ENCODE measurements at places on chromosomes 7 and 10. TPM values are rescaled to one million over a fixed set of nuclear protein-coding genes. Genes with fewer than 3 reads are reported as not detected.

GRCh38 chr7:112481121-112481736 lies 438 bp downstream of the LSMEM1 start:
- no peak for DNase-seq
- H3K4me3 ChIP-seq: no peak overlapping the region
- H3K4me1 ChIP-seq: no peaks in the 10 kb centered on the region
- H3K27ac ChIP-seq: peak overlapping the region; percentile 73
- H3K36me3 ChIP-seq: no peaks in the 10 kb centered on the region

DNA sequence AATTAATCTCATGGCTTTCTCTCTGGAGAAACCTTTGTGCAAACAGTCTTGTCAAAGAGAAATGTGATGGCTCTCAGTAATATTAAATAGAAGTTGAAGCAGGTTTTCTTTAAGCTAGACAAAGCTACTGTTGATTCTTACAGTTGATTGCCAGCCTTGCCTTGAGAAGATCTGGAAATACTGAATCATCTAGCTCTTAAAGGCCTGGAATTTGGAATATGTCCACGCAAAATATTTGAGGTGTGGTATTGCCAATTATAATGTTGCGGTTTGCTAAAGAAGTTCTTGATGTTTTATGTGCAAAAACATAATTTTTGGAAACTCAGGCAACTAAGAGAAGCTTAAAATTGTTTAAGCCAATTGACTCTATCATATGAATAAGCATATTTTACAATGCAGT lies 371.9 kb downstream of the PHF14 start:
- DNase-seq: no peak
- no peak overlapping the region for H3K4me3 ChIP-seq
- H3K36me3 ChIP-seq: no peaks in the 10 kb centered on the region
- no peaks in the 10 kb centered on the region for H3K4me1 ChIP-seq

- H3K27ac ChIP-seq: no peak overlapping the region
- no peak overlapping the region for H3K4me3 ChIP-seq
- DNase-seq: no peak
- H3K36me3 ChIP-seq: no peaks in the 10 kb centered on the region
- no peaks in the 10 kb centered on the region for H3K27me3 ChIP-seq
Observed at GRCh38 chr7:105871142-105871541, 5.3 kb downstream of the ATXN7L1 start.

DNA sequence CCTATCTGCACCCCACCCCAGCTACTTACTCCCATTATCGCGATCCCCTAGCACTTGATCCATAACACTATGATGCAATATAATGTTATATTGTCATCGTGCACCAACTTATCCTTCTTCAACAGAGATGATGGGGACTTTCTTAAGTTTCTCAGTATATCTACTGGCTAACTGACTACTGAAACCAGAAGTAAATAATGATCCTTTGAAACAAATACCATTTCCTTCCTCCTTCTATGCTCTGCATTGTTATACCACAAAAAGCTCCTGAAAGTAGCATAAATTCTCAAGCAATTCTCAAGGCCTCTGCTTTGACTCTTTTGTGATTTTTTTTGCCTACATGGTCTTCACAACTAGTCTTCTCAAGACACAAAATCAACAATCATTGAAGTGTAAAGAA lies 68.9 kb downstream of the HTR7 start:
- no peaks in the 10 kb centered on the region for H3K36me3 ChIP-seq
- H3K27ac ChIP-seq: no peak overlapping the region
- H3K27me3 ChIP-seq: no peaks in the 10 kb centered on the region
- H3K4me3 ChIP-seq: no peak overlapping the region
- no peak for DNase-seq

- no peak for DNase-seq
- no peak overlapping the region for H3K4me3 ChIP-seq
- H3K27me3 ChIP-seq: peaks cover 2% of the 10 kb centered on the region
- H3K36me3 ChIP-seq: no peaks in the 10 kb centered on the region
Observed at GRCh38 chr7:103996639-103997038, 7.2 kb upstream of the RELN start.

GRCh38 chr10:35375091-35375765 lies 38.9 kb downstream of the CCNY start:
- no peaks in the 10 kb centered on the region for H3K27me3 ChIP-seq
- DNase-seq: no peak
- H3K27ac ChIP-seq: peak overlapping the region; percentile 94
- H3K4me3 ChIP-seq: no peak overlapping the region
- no peaks in the 10 kb centered on the region for H3K36me3 ChIP-seq
- peaks cover 23% of the 10 kb centered on the region for H3K4me1 ChIP-seq

GRCh38 chr7:140810830-140811556 lies 113.7 kb downstream of the BRAF start:
- H3K27me3 ChIP-seq: no peaks in the 10 kb centered on the region
- DNase-seq: peak; percentile 63
- H3K4me1 ChIP-seq: no peaks in the 10 kb centered on the region
- no peak overlapping the region for H3K27ac ChIP-seq
- H3K4me3 ChIP-seq: no peak overlapping the region
- H3K36me3 ChIP-seq: no peaks in the 10 kb centered on the region

GRCh38 chr7:12719141-12719919 lies 31.9 kb downstream of the ARL4A start:
- DNase-seq: peak; percentile 23
- no peaks in the 10 kb centered on the region for H3K27me3 ChIP-seq
- H3K27ac ChIP-seq: peak overlapping the region; percentile 71
- H3K4me3 ChIP-seq: no peak overlapping the region
- H3K4me1 ChIP-seq: no peaks in the 10 kb centered on the region
- no peaks in the 10 kb centered on the region for H3K36me3 ChIP-seq

- H3K27me3 ChIP-seq: no peaks in the 10 kb centered on the region
- no peak overlapping the region for H3K4me3 ChIP-seq
- no peaks in the 10 kb centered on the region for H3K36me3 ChIP-seq
- no peak for DNase-seq
- H3K4me1 ChIP-seq: no peaks in the 10 kb centered on the region
- no peak overlapping the region for H3K27ac ChIP-seq
Observed at GRCh38 chr10:1873661-1874315, 136.5 kb upstream of the ADARB2 start.

GRCh38 chr7:142567201-142568075 lies 181.8 kb upstream of the PRSS1 start:
- H3K27me3 ChIP-seq: no peaks in the 10 kb centered on the region
- H3K36me3 ChIP-seq: no peaks in the 10 kb centered on the region
- H3K27ac ChIP-seq: no peak overlapping the region
- H3K4me1 ChIP-seq: no peaks in the 10 kb centered on the region

- H3K27me3 ChIP-seq: no peaks in the 10 kb centered on the region
- DNase-seq: no peak
- H3K27ac ChIP-seq: no peak overlapping the region
- H3K36me3 ChIP-seq: no peaks in the 10 kb centered on the region
- no peak overlapping the region for H3K4me3 ChIP-seq
Observed at GRCh38 chr10:101875068-101875688, 31.6 kb upstream of the KCNIP2 start.

DNA sequence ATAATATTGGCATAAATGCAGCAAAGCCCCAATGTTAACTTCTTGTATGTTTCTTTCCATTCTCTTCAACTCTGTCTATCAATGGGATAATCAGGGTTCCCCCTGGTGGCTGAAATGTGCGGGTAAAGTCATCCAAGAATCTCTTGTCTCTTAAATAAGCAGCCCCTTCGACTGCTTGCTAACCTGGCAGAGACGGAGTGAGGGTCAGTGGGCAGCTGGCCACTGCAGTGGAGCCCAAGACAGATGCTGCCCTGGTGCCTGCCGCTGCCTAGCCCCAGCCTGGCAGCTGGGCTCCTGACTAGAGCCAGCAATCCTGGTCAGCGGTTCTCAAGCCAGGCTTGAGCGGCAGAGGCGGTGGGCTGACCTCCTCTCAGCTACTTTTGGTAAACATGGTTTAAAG lies 248.9 kb downstream of the COBL start:
- peak; percentile 41 for DNase-seq
- no peaks in the 10 kb centered on the region for H3K27me3 ChIP-seq
- no peaks in the 10 kb centered on the region for H3K4me1 ChIP-seq

DNA sequence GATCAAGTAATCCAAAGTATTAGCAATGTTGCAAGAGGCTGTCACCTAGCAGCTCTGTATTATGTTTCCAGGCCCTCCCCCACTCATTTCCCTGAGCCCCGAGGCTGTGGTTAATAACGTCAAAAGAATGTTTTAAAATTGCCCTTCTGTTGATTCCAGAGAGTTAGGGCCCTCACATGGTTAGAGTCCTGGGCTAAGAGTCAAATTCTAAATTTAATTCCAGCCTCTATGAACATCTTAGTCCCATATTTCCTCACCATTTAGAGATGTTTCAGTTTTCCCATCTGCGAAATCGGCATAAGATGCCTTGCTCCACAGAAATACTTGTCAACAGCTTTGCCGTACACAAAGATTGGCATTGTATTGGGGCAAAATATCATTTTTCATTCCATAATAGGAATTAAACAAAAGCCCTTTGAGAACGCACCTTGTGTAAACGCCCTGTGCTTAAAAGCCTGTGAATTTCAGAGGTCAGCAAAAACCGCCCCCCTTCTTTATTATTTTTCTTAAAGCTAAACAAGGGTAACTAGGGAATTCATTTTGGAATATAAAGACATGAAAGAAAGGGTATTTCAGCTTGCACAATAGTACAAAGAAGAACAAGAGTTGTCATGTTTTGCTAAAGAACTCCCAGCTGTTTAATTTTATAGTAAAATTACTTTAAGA lies 135.8 kb downstream of the ARID5B start:
- no peaks in the 10 kb centered on the region for H3K36me3 ChIP-seq
- no peak overlapping the region for H3K4me3 ChIP-seq
- peaks cover 6% of the 10 kb centered on the region for H3K4me1 ChIP-seq
- H3K27me3 ChIP-seq: no peaks in the 10 kb centered on the region
- peak overlapping the region; percentile 79 for H3K27ac ChIP-seq
- peak; percentile 47 for DNase-seq

DNA sequence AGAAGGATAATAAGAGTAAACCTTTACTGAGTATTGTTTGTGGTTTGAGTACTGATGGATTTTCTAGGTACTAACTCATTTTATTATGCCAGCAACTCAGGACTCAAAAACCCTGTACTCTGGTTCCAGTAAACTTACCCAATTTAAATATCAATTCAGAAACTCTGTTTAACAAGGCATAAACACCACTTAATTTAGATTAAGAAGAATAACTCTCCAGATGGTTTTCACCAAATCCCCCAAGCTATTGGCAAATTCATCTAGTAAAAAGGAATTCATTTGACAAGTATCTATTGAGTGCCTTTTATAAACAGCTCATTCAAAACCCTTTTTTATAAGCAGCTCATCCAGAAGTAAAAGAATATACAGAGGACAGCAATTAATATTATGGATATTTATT lies 572.4 kb downstream of the PHTF2 start:
- no peak overlapping the region for H3K4me3 ChIP-seq
- no peaks in the 10 kb centered on the region for H3K4me1 ChIP-seq
- no peak for DNase-seq
- H3K27me3 ChIP-seq: no peaks in the 10 kb centered on the region
- no peak overlapping the region for H3K27ac ChIP-seq

DNA sequence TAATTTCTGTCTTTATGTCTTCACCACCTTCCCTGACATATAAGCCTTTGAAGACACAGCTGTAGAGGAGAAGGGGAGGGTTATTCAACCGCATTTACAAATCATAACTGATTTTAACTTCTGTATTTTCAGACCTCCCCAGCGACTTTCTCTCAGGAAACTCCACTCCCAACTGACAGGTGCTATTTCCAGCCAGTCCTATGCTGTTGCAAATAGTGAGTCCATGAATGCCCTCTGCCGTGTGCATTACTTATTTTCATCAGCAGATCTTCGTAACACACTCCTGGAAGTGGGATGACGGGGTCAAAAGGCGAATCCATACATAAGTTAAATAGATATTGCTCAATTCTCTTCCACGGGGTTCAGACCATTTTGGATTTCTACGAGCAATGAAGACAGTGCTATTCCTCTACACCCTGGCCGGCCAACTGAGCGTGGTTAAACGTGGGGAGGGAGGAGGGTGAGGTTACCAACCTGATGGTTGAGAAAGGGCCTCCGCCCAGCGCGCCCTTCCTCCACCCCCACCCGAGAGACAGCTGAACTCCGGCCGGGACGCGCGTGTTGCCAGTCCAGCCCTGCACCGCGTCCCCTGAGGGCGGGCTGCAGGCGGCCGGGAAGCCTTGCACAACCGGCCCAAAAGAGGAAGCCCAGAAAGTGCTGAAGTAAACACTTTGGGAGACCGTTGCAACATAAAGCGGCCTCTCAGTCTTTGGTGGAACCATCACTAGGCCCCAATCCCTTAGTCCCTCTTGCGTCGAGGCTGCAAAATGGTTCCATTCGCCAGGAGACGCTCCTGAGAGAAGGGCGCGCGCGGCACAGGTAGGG lies at the start of gene APBB1IP:
Gene APBB1IP, plus strand, starts transcription at position 705 of the 825 bp plus-strand sequence. CDS start 53,986 bp downstream, outside the sequence.
- DNase-seq: peak; percentile 19
- no peaks in the 10 kb centered on the region for H3K27me3 ChIP-seq
- H3K4me3 ChIP-seq: no peak within 1 kb of the TSS
- no peaks in the 10 kb centered on the region for H3K4me1 ChIP-seq
- no peak within 1 kb of the TSS for H3K27ac ChIP-seq

DNA sequence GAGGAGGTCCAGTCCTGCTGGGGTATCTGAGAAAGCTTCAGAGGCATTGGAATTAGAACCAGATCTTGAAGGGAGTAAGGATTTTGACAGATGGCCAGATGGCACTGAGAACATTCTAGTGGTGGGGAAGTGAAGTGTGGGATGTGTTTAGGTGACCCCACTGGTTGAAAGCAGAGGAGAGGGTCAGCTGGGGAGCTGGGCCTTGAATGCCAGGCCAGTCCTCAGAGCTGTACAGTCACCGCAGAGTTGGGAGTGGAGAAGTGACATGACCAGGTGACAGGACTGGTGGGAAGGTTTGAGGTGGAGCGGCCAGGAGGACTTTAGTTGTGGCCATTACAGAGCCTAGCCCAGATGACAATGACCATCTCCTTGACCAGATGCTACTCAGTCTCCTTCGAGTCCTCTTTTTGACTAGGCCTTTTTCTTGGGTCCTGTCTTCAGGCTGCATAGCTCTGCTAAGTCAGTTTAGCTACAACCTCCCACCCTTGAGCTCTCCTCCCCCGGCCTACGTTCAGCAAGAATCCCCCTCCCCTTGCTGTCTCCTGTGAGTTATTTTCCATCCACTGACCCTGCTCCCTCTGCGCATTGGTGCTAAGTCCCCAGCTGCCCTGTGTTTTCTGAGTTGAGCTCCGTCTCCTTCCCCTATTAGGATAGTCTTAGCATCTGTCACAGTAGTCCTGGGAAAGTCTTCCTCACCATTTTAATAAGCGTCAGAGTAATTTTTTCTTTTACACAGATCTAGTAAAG lies 56.3 kb downstream of the CCNY start:
- H3K4me1 ChIP-seq: no peaks in the 10 kb centered on the region
- no peak for DNase-seq
- no peak overlapping the region for H3K27ac ChIP-seq
- H3K36me3 ChIP-seq: no peaks in the 10 kb centered on the region

The EPO gene
- not detected for total RNA-seq

The NUDT13 gene
- total RNA-seq: not detected

The BAMBI gene
- total RNA-seq: 6.4 TPM

The CLDN3 gene
- 0.88 TPM for total RNA-seq

The STMP1 gene
- 26.9 TPM for total RNA-seq

The GPRIN2 gene
- total RNA-seq: not detected

The SEC61A2 gene
- total RNA-seq: 23.0 TPM

The SFTPA1 gene
- 0.95 TPM for total RNA-seq

The ACSM6 gene
- total RNA-seq: not detected

The VKORC1L1 gene
- 33.9 TPM for total RNA-seq

The TMEM139 gene
- total RNA-seq: not detected

The PON1 gene
- not detected for total RNA-seq

The OR2A5 gene
- total RNA-seq: not detected
